ENCODE measurements at places on chromosomes 5 and 9. TPM values are rescaled to one million over a fixed set of nuclear protein-coding genes. Genes with fewer than 3 reads are reported as not detected.

SLC25A2 gene
- polyA plus RNA-seq, result 0.35 TPM

GRCh38 chr9:112366591-112366990 lies 13.3 kb upstream of the HSDL2 start:
- DNase-seq, result no peak

- DNase-seq, result no peak
Measured at GRCh38 chr5:169656125-169656901, 19.2 kb downstream of the DOCK2 start.

GRCh38 chr5:14218480-14218879 lies 75.3 kb downstream of the TRIO start:
- no peak for DNase-seq

GAS1 gene
- 59.5 TPM for polyA plus RNA-seq

HAPLN1 gene
- polyA plus RNA-seq, result 2.9 TPM

CSF2 gene
- not detected for polyA plus RNA-seq

- DNase-seq, result no peak
Measured at GRCh38 chr5:72702881-72703434, 113.5 kb upstream of the TNPO1 start.

GRCh38 chr9:85020791-85021190 lies 351.3 kb downstream of the NTRK2 start:
- DNase-seq, result no peak

DNA sequence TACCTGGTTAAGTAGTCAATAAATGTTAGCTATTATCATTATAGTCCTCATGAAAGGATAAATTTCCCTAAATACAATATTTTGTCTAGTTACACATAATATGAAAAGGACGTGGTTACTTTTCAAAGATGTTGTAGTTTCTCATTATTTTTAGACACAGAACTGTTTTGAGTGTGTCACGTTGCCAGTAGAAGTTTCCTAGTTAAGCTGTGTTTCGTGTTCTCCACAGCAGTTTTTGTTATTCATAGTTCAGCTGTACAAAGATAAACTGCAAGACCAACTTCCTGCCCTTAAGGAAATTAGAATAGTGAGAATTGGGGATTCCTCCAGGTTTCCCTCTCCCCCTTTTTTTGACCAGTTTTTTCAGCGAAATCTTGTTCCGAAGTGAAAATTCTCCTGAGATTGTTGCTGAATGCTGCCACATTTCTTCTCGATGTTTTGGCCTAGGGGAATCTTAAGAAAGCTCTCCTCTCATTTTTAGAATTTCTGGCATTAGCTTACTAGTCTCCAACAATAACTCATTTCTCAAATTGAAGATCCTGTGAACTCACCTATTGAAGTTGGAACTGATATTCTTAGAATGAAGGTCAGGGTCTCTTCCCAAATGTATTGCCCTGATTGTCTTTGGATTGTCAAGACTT lies 176.1 kb downstream of the PAM start:
- no peak for DNase-seq

DNA sequence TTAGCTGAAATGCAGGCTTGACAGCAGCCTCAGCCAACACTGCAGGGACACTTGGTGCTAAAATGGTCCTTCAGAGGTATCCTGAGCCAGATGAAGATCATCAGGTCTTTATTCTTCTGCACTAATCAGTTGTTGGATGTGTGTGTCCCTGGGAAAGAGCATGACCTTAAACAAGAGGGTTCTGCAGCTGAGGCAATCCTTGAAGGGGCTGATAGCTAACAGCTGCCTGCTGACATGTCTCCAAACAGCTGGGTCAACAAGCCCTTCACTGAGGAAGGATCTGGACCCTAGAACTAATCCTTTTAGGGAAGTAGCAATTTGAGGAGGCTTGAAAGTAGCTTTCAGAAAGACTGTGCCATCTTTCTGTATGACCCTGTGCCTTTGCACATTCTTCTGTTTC lies 376.3 kb upstream of the ACTBL2 start:
- DNase-seq, result peak; percentile 52

IL9 gene
- not detected for polyA plus RNA-seq

PITX1 gene
- not detected for polyA plus RNA-seq

GRCh38 chr5:60297658-60298057 lies 402.3 kb downstream of the DEPDC1B start:
- DNase-seq, result no peak

GRCh38 chr9:89154651-89155336 lies 23.8 kb downstream of the SHC3 start:
- no peak for DNase-seq

ZBTB34 gene
- polyA plus RNA-seq, result 19.8 TPM

- no peak for DNase-seq
Measured at GRCh38 chr9:6198251-6198650, 17.4 kb upstream of the IL33 start.

SLIT3 gene
- 49.7 TPM for polyA plus RNA-seq

- no peak for DNase-seq
Measured at GRCh38 chr5:73284985-73285384, 112.0 kb downstream of the TMEM174 start.

DNA sequence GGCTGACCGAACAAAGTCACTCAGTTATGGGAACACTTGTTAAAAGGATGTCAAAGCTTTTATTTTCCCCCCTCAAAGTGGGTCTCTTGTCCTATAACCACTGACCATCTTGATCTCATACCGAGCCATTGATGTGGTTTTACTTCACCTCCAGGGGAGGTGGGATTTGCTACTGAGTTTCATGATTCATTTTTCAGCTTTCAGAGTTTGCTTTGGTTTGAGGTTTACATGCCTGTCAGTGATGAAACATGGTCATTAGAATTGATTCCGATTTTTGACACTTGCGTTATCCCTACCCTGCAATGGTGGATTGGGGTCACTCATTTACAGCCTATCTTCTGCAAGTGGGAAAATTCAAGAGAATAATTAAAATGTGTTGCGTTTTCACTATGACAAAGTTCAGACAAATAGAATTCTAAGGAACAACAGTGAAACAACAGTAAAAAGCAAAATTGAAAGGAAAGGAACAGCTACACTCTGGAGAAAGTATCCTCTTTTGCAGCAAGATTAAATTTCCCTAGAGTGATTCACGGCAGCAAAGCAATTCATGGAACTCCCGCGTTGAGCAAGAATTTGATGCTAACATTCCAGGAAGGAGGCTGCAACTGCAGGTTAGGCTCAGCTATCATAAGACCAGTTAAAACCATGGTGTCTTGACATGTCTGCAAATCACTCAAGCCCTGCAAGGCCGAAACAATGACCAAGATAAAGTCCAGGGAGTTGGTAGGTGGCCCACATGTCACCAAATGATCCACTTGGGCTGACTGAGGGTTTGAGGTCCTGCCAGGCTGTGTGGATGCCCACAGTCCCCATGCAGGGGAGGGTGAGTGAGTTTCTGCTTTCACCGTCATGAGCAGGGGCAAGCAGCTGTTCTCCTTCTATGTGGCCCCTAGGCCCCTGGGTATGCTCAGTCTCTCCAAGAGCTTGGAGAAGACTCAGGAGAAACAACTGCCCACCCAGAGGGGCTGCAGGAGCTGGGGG lies 9.4 kb downstream of the GADD45G start:
- peak; percentile 18 for DNase-seq

GRCh38 chr5:129019401-129019908 lies 54.2 kb downstream of the SLC27A6 start:
- no peak for DNase-seq

TEX48 gene
- polyA plus RNA-seq, result not detected

TMEM174 gene
- polyA plus RNA-seq, result 17.1 TPM

DNA sequence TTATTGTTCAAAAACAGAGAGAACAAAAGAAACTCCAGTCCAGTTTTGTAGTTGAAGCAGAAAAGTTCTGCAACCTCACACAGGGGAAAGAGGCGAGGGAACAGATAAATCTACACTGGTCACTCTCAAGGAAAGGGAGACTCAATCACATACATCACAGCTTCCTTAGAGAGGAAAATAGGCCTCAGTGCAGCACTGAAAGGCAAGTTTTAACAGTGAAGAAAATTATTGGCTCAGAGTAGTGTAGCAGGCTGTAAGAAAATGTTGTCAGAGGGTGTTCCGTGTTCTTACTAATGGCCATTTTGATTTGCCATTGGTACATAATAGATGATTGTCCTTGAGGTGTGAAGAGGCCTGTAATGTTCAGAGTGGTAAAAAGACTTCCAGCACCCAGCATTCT lies 530.0 kb upstream of the CDH6 start:
- DNase-seq, result no peak

DNA sequence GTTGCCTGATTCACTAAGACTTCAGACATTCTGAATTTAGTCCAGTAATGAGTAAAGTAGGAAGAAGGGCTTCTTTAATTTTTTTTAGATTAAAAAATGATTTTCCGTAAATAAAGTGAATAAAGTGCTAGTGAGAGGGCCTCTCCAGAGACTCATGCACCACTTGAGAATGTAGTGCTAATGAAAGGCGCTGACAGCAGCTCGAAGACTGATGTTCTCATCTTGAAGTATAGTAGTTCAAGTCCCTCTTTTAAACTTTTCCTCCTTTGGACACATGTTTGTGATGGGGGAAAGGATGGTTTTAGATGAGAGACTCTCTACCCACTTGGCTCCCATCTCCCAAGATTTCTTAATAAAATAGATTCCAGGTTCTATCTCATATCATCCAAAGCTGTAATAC lies 48.5 kb downstream of the G3BP1 start:
- DNase-seq, result no peak

GRCh38 chr9:71681708-71682272 lies 86.5 kb downstream of the CEMIP2 start:
- no peak for DNase-seq

GRCh38 chr9:93660352-93661046 lies 84.1 kb downstream of the PHF2 start:
- no peak for DNase-seq

GRCh38 chr5:103572454-103572853 lies 9.9 kb upstream of the NUDT12 start:
- DNase-seq, result no peak

DNA sequence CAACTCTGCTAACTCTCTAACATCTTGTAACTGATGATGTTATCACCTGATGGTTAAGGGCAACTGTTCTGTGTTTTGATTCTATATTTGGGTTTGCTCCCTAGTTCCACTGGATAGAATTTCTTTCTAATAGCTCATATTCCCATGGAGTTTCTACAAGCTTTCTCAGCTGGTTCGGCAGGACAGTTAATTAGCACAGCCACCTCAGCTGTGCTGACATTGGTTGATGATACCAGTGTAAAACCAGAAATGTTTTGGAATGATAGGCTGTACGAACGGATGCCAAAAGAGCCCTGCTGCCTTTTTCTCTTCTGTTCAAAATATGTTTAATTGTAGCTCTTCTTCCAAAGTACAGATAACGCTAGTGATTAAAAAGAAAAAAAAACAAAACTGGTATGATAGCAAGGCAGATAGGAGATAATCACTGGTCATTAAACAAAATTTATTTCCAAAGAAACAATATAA lies 440.5 kb upstream of the ZNF608 start:
- DNase-seq, result no peak

ATP10B gene
- 0.89 TPM for polyA plus RNA-seq

SLC12A7 gene
- polyA plus RNA-seq, result 51.6 TPM

- DNase-seq, result no peak
Measured at GRCh38 chr9:93996863-93997262, 41.7 kb upstream of the BARX1 start.

- no peak for DNase-seq
Measured at GRCh38 chr5:67746103-67746502, 469.5 kb upstream of the PIK3R1 start.

DNA sequence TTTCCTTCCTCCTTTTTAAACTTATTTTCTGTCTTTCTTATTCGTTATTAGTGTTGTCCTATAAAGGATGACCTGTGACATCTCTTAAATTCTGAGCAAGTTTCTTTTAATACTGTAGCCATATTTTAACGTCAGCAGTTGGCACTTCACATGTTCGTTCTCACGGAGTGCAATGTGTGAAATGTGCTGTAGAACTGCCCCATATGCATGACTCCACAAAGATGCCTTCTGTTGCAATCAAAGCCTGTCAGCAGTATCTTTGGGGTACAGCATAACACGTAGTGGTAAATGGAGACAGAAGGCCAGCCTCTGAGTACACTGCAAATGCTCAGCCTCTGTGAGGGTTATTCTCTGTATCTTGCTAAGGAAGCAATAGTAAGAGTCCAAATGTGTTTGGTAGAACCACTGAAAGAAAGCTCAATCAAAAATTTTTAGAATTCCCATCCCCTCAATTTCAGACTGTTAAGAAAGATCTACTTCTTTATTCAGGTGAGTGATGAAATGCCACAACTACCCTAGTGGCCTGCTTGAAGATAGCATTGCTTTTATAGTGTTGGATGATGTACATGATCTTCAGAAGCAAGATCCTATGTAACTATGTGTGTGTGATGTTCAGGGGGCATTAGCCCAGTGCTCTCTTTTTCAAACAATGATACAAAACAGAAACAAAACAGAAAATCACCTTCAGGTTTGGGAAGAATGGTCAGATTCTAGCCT lies 277.7 kb downstream of the TMEM167A start:
- no peak for DNase-seq

DNA sequence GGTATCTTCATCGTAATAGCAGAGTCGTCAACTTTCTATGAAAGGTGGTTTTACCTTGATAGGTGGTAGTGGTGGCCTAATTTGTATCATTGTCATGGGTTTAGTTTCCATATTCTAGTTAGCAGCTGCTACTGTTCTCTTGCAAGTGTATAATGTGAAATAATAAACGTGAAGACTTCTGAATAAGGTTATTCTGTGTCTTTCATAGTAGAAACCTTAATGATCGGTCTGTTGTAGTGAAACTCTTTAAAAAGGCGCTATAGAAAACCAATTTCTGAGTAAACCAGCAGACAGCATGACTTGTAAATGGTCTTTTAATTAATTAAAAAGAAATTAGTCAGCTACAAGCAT lies 1.6 kb downstream of the SET start:
- DNase-seq, result no peak

TMEM215 gene
- polyA plus RNA-seq, result 0.24 TPM
